ENCODE measurements at places on chromosomes 11 and 22.

DNA sequence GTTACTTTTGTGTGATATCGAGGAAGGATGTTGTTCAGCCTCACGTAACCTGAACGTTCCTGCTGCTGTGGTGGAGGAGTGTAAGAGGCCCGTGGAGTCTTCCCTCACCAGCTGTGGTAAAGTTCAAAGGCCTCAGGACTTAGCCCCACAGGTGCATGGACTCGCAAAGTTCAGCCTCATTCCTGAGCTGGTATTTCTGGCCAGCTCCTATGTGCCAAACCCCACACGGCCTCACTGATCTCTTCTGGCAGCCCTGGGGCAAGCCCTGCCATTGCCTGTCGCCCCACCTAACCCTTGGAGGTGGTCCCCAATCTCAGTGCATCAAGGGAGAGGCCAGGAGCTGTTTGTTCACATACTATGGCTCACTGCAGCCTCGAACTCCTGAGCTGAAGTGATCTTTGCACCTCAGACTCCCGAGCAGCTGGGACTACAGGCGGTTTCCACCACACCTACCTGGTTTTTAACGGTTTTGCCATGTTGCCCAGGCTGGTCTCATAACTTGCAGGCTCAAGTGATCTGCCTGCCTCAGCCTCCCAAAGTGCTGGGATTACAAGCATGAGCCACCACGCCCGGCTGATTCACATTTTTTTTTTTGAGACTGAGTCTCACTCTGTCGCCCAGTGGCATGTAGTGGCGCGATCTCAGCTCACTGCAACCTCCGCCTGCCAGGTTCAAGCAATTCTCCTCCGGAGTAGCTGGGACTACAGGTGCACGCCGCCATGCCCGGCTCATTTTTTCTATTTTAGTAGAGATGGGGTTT, 2.2 kb downstream of the PHRF1 start:
- no peak for DNase-seq

DNA sequence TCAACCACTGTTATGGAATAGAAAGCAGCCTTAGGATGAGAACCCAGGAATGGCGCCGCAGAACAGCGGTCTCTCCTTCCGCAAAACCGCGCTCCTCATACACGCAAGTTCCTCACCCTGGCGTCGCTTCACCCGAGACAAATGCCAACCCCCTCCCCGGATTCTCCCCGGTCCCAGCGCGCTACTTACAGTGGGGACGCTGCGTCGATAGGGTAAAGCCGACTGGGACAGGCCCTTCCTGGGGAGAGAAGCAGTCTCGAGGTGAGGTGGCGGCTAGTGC, 287 bp downstream of the RPS13 start:
- peak; percentile 10 for DNase-seq

DNA sequence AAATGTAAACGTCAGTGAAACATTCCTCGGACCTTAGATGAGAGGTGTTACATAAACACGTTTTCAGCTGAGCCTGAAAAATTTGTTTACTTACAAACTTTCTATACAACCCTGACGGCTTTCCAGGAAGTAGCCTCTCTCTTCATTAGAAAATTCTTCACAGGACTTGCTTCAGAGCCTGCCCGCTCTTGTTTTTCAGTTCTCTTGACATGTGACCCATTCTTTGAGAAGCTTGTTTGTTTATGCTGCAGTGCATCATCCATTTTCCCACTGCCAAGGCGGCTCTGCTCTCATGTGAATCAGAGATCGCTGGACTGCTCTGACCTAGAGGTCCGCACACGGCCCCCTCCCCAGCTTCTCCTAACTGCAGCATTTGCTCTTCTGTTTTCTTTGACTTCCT, 47.9 kb upstream of the ARHGAP42 start:
- DNase-seq: no peak

- no peak for DNase-seq
Measured at GRCh38 chr22:48378673-48379072, 1449.0 kb downstream of the BRD1 start.

DNA sequence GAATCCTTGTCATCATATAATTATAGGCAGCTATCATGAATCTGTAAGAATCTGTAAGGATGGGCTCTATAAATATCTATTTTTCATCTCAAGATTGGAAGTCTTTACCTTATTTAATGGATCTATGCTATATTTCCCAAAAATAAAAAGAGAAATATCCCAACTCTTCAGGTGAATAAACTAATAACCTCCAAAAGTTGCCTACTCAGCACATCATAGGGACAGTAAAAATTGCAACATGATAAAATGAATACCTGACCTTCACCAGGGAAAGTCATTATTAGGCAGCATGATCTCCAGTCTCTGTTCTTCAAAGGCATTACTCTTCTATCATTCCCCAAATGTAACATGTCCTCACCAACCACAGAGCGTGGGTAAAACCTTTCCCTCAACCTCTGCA, 277.3 kb downstream of the RAB38 start:
- DNase-seq: no peak

- DNase-seq: no peak
Measured at GRCh38 chr11:114987186-114987760, 308.9 kb downstream of the NXPE2 start.

- DNase-seq: no peak
Measured at GRCh38 chr11:106276859-106277436, 199.5 kb downstream of the AASDHPPT start.

- DNase-seq: no peak
Measured at GRCh38 chr11:122045181-122045586, 70.8 kb downstream of the BLID start.

GRCh38 chr11:36155124-36155561, 134.1 kb downstream of the COMMD9 start:
- DNase-seq: no peak

- no peak for DNase-seq
Measured at GRCh38 chr22:37862570-37863325, 13.5 kb downstream of the EIF3L start.

- DNase-seq: no peak
Measured at GRCh38 chr11:78748918-78749690, 174.4 kb upstream of the NARS2 start.

DNA sequence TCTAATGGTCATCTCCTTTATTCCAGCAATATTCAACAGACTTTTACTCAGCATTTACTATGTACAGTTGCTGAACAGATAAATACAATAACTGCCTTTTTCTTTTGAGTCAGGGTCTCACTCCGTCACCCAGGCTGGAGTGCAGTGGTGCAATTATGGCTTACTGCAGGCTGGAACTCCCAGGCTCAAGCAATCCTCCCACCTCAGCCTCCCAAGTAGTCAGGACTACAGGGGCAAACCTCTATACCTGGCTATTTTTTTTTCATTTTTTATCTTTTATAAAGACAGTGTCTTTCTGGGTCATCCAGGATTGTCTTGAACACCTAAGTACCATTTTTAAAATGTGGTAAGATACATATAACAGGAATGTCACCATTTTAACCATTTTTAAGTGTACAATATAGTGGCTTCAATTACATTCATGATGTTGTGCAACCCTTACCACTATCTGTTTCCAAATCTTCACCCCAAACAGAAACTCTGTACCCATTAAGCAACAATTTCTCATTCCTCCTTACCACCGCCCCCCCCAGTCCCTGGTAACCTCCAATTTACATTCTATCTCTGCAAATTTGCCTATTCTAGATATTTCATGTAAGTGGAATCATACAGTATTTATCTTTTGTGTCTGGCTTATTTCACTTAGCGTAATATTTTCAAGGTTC, 67.8 kb downstream of the MIAT start:
- no peak for DNase-seq

- no peak for DNase-seq
Measured at GRCh38 chr22:50220603-50221409, 20.0 kb downstream of the SELENOO start.

- no peak for DNase-seq
Measured at GRCh38 chr22:29713156-29713727, 6.6 kb upstream of the CABP7 start.

GRCh38 chr11:57260937-57261783, 24.1 kb upstream of the APLNR start:
- no peak for DNase-seq

- peak; percentile 52 for DNase-seq
Measured at GRCh38 chr11:66363805-66364535, 7.6 kb downstream of the SLC29A2 start.

DNA sequence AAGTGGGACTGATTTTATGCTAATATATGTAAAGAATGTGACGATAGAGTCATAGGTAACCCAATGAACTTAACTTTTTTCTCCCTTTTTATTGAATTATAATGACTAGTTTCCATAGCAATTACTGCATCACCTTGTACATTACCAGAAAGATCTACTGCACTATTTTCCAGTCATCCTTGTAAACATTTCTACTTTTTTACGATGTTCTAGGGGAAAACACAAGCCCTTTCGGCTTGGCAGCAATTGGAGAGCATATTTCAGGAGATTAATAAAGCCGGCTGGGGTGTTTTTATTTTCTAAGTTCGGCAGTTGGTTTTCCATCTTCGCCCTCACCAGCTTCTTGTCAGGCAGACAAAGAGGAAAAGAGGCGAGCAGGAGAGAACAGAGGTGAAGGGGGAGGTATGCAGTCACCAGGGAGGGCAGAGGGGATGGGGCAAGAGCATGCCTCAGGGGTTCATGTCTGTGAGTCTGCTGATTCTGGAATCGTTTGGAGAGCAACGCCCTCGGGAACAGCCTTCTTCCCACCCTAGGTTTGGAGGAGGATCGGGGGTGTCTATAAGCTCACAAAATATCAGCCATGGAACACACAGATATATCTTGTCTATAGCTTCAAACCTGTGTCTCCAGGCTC, 476.4 kb downstream of the MIAT start:
- no peak for DNase-seq

- no peak for DNase-seq
Measured at GRCh38 chr11:42802201-42802899, 509.4 kb upstream of the API5 start.

- no peak for DNase-seq
Measured at GRCh38 chr11:13008625-13009475, at the start of gene RASSF10. Gene RASSF10 (plus strand): TSS chr11:13009316. CDS start chr11:13009577, 261 bp downstream.

- DNase-seq: no peak
Measured at GRCh38 chr11:117601006-117601708, 195.9 kb downstream of the DSCAML1 start.

- no peak for DNase-seq
Measured at GRCh38 chr11:7592711-7593110, 78.9 kb downstream of the PPFIBP2 start.

- no peak for DNase-seq
Measured at GRCh38 chr22:44331881-44332714, 19.3 kb upstream of the SHISAL1 start.

GRCh38 chr22:50607659-50608020, 7.0 kb downstream of the MAPK8IP2 start:
- no peak for DNase-seq

- DNase-seq: no peak
Measured at GRCh38 chr11:122287401-122287800, 171.4 kb upstream of the BLID start.

DNA sequence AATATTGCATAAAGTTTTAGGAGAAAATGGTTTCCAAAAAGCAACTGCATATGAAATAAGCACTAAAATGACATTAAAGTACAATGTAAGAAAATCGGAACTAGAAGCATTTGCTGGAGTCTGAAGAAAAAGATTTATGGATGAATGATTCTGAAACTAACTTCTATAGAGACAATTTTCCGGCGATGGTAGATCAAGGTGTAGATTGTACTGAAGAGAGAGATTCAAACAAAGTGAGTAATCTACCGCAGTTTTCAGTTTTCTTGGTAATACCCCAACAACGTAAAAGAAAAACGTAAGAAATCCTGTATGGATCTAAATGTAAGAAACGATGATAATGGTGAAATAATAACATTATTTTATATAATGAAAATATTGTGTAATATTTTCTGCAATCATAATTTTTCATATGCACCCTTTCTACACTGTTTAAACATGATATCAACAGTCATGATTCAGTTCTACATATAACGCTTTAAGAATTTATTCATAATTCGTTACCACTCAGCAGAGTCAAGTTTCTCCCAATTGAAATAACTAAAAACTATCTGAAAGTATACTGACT, 1.8 kb upstream of the CDPF1 start:
- no peak for DNase-seq

GRCh38 chr22:25852223-25852622, 110.2 kb downstream of the MYO18B start:
- no peak for DNase-seq

DNA sequence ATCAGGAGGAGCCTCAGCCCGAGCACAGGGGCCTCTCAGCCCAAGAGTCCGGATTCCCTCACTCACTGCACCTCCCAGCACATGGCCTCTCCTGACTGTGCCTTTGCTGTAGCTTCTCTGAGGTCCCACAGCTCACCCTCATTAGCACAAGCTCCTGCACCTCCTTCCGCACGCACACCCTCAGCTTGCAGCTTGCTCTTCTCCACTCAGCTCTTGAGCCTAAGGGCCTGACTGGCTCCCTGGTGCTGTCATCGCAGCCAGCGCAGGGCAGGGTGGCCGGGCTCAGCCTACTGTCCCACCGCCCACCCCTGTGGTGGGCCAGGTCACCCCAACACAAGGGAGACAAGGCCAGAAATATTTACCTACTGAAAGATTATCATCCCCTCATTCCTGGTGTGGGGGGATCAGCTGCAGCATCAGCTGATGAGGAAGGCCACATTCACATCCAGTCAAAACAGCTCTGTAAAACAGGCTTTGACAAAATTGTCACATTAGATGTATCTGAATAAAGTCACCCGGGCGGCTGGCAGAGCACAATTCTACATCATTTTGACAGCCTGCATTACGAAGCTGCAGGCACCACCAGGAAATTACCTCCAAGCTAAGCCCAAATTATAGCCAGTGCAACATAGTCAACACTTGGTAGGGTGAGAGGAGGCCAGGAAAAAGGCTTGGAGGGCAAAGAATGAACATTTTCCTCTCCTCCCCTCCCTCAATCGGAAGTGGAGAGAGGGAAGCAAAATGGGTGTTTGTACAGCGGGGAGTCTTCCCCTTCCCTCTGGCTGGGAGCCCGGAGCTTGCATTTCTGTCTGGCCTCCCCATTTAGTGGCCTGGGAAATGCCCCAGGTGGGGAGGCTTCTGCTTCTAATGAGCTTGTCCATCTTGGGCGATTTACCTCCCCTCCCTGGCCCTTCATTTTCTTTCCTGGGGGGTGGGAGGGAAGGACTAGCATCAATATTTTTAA, 29.5 kb upstream of the IGSF9B start:
- DNase-seq: no peak

DNA sequence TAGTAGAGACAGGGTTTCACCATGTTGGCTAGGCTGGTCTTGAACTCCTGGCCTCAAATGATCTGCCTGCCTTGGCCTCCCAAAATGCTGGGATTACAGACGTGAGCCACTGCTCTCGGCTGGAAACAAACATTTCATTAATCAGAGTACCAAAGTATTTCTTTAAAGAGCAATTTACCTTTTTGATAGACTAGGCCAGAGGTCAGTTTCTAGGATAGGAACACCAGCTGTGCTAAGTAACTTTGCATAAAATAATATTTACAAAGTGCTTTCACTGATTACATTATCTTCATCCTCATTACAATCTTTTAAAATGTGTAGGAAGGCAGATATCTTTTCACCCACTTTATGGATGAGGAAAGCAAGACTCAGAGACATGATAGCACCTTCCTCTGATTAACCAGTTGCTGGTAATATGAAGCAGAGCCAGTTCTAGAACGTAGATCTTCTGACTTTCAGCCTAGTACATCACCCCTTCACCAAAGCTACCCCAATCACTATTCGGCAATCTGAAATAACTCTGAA, 355.2 kb downstream of the SOX6 start:
- no peak for DNase-seq

Data from activated CD4-positive, CD25-positive, alpha-beta regulatory T cell treated with anti-CD3 and anti-CD28 coated beads, Interleukin-2, amount 50 U/mL, for 16 hours (primary cell).